Activated CD8-positive, alpha-beta memory T cell treated with anti-CD3 and anti-CD28 coated beads, Interleukin-2, amount 10 ng/mL, durations not matched to agents 7 days and 5 days (primary cell): ENCODE measurements at places on chromosomes 2 and 18. TPM values are rescaled to one million over a fixed set of nuclear protein-coding genes. Genes with fewer than 3 reads are reported as not detected.

DNA sequence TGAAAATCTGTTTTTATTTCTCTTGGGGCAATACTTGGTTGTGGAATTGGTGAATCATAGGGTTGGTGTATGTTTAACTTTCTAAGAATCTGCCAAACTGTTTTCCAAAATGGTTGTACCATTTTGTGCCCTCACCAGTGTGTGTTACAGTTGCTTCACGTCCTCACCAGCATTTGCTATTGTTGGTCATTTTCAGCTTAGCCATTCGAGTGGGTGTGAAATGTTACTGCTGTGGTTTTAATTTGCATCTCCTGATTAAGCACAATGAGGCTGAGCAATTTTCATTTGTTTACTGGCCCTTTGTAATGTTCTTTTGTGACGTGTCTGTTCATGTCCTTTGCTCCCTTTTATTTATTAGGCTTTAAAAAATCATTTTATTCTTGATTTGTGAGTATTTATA, 49.7 kb downstream of the FOSL2 start:
- peaks cover 11% of the 10 kb centered on the region for H3K36me3 ChIP-seq
- DNase-seq = no peak
- peaks cover 40% of the 10 kb centered on the region for H3K4me1 ChIP-seq
- H3K4me3 ChIP-seq = no peak overlapping the region

Gene PLEK
- total RNA-seq = 42.5 TPM

DNA sequence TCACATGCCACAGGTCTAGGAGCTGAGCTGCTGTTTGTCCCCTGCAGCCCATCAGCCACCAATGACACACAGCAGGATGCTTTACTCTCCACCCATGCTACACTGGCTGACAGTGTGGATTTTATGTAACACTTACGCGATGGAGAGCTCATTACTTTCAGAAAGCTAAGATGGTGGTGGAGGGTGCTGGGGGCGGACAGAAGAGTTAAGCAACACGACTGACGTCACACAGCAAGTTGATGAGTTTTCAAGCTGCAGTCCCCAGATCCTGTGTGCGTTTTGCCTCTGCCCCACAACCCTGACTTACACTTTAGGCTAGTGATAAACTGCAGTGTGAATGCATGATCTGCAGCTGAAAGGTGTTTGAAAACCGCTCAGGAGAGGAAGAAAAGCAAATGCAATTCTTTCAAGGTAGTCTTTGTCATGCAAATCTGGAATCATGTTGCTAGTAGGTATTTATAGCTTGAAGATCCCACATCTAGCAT, 42.4 kb downstream of the MRPS5 start:
- peaks cover 54% of the 10 kb centered on the region for H3K4me1 ChIP-seq
- peaks cover 3% of the 10 kb centered on the region for H3K36me3 ChIP-seq
- H3K27ac ChIP-seq = peak overlapping the region; percentile 17

GRCh38 chr2:37189452-37190153, 1.1 kb upstream of the SULT6B1 start:
- no peaks in the 10 kb centered on the region for H3K36me3 ChIP-seq
- H3K27me3 ChIP-seq = peaks cover 20% of the 10 kb centered on the region
- no peak for DNase-seq
- peaks cover 10% of the 10 kb centered on the region for H3K4me1 ChIP-seq

Gene MEIS1
- not detected for total RNA-seq

GRCh38 chr2:29502460-29502911, 387.3 kb downstream of the CLIP4 start:
- no peak overlapping the region for H3K27ac ChIP-seq
- H3K27me3 ChIP-seq = peaks cover 6% of the 10 kb centered on the region
- no peaks in the 10 kb centered on the region for H3K36me3 ChIP-seq
- no peaks in the 10 kb centered on the region for H3K4me1 ChIP-seq

DNA sequence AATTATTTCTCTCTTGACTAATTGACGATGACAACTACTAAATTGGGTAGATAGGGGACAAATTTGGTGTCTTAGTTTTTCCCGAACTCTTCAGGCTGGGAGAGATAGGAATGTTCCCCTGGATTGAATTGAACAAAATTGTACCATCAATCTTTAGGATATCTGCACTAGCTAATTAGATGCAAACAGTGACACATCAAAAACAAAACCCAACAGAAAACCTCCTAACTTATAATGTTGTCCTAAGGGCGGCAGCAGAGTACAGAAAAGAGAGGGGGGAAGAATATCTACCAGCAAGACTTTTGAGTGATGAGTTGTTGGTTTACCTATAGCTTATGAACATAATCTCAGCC, 342.9 kb downstream of the INSIG2 start:
- no peak overlapping the region for H3K4me3 ChIP-seq
- H3K27me3 ChIP-seq = no peaks in the 10 kb centered on the region
- no peaks in the 10 kb centered on the region for H3K4me1 ChIP-seq
- DNase-seq = no peak
- H3K27ac ChIP-seq = no peak overlapping the region

- peaks cover 26% of the 10 kb centered on the region for H3K36me3 ChIP-seq
- peaks cover 63% of the 10 kb centered on the region for H3K4me1 ChIP-seq
- no peak overlapping the region for H3K4me3 ChIP-seq
- peak overlapping the region; percentile 93 for H3K27ac ChIP-seq
- H3K27me3 ChIP-seq = no peaks in the 10 kb centered on the region
- peak; percentile 68 for DNase-seq
Measured at GRCh38 chr18:23228102-23229061, 93.1 kb downstream of the CABLES1 start.

- H3K36me3 ChIP-seq = no peaks in the 10 kb centered on the region
- H3K27ac ChIP-seq = no peak overlapping the region
- no peak overlapping the region for H3K4me3 ChIP-seq
- peaks cover 30% of the 10 kb centered on the region for H3K27me3 ChIP-seq
- DNase-seq = no peak
Measured at GRCh38 chr2:68023904-68024303, 38.9 kb downstream of the C1D start.

- no peak overlapping the region for H3K4me3 ChIP-seq
- H3K27me3 ChIP-seq = no peaks in the 10 kb centered on the region
- H3K4me1 ChIP-seq = peaks cover 54% of the 10 kb centered on the region
- peak overlapping the region; percentile 15 for H3K27ac ChIP-seq
Measured at GRCh38 chr2:9592699-9593098, 37.1 kb upstream of the ADAM17 start.

GRCh38 chr2:226477221-226478108, 322.2 kb downstream of the IRS1 start:
- no peak overlapping the region for H3K4me3 ChIP-seq
- H3K27me3 ChIP-seq = peaks cover 3% of the 10 kb centered on the region
- H3K4me1 ChIP-seq = no peaks in the 10 kb centered on the region
- H3K36me3 ChIP-seq = no peaks in the 10 kb centered on the region
- H3K27ac ChIP-seq = no peak overlapping the region
- DNase-seq = no peak

- no peak overlapping the region for H3K27ac ChIP-seq
- no peaks in the 10 kb centered on the region for H3K27me3 ChIP-seq
- DNase-seq = no peak
- H3K36me3 ChIP-seq = no peaks in the 10 kb centered on the region
Measured at GRCh38 chr2:58006952-58007284, 39.7 kb upstream of the VRK2 start.

Gene STEAP3
- 0.15 TPM for total RNA-seq
